EL (cell line): ENCODE measurements at places on chromosomes 5 and 9.
A peak's percentile ranks its signal among the peaks of the same experiment; 100 is the strongest.

DNA sequence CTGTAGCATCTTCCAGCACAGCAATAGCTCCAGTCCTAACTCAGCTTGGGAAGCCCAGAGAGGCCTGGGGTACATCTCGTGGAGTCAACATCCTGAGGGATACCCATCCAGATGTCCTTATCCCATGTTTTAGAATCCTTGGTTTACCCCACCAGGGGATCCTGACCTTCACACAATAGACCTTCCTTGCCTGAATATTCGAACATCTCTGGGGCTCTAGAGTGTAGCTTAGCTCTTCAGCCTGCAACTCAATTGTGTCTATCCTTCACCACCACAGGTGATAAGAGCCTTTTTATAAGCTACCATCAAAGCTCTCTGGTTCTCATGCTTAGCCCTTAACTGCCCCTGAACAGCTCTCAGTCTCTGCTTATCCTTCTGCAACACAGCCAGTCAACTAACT, 7.5 kb upstream of the RALGPS1 start:
- DNase-seq: no peak

- no peak for DNase-seq
Observed at GRCh38 chr9:71987471-71988371, 72.7 kb downstream of the C9orf57 start.

DNA sequence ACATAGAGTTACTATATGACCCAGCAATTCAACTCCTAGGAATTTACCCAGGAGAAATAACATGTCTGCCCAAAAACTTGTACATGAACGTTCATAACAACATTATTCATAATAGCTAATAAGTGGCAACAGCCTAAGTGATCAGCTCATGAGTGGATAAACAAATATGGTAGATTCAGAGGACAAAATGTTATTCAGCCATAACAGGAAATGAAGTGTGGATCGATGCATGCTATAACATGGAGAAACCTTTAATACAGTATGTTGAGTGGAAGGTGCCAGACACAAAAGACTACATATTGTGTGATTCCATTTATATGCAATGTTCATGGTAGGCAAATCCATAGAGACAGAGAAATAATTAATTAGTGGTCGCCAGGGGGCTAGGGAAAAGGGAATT, 22.3 kb upstream of the NR3C1 start:
- no peak for DNase-seq

DNA sequence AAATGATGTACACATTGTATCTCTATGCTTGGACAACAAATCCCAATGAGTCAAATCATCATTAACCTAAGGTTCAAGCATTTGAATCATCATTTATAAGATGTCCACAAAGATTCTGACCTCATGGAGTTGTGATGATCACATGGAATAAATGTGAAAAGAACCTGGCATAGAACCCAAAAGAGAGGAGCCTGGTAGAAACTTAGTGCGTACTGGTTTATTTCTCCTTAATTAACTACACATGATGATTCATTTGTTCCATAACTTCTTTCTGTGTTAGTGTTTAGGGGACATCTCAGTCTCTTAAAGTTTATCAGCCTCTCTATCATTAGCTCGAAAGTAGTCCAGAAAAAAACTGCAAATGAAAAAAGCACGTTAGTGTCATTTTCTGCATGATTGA, 411.6 kb downstream of the BRINP1 start:
- DNase-seq: peak; percentile 5
